ENCODE measurements at places on chromosomes 5 and 9.
A peak's percentile ranks its signal among the peaks of the same experiment; 100 is the strongest.

DNA sequence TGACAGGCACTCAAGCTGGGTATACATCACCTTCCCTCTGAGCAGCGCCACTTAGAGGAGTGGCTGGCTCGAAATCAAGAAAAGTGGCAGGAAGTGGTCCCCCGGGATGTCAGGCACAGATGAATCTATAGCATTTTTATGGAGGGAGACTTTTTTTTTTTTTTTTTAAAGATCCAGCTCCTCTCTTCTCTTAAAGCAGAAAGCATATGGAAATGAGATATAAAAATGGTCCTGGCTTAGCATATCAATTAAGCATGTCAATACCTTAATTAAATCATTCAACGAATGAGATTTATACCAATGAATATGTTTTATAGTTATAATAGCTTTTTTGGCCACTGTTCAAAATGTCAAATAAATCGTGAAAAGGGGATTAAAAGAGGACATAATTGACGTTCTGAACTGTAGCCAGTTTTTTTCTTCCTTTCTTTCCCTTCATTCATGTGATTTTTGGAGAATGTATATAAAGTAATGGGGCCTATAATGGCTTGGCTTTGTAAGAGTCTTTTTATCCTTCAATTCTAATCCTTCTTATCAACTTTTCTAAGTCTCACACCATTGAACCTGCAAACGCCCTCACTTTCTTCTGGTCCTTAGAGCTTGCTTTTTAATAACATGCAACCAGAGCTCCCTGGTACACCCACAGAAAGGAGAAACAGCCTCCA, 319.2 kb upstream of the PANK3 start:
- no peak for DNase-seq

DNA sequence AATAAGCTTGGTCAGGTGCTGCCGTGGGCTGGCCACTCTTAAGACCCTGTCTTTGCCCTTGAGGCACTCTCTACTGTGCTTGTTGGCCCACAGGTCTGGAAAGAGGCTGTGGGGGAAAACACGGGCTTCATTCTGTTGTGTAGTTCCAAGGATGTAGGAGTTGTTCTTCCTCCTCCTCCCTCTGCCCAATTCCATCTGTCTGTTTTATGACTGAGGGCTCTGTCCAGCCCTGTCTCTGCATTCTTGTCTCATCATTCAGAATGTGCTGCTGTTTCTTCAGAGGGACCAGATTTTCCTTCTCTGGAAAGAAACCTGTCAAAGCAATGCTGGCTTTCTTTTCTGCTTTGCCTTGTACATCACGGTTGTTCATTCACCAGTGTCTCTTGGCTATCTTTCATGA, 84.1 kb downstream of the MAP1B start:
- DNase-seq, result peak; percentile 53

- DNase-seq, result no peak
These were observed 247.9 kb downstream of the TRPM3 start for GRCh38 chr9:70873506-70873905.

DNA sequence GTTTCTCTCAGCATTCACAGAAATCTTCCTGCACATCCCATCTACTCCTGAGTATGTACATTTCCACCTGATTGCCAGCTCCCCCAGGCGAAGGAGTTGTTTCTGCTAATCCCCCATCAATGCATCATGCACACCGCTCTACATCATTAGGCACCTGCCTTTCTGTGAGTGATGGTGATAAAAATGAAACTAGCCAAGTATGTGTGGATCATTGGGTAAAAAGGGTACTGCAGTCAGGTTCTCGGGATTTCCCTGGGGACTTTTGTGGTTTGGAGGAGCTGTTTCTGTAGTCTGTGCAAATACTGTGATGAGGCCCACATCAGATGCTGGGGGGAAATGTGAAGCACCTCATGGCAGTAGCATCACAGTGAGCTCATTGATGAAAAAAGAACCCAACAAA, 30.4 kb downstream of the CAMK4 start:
- DNase-seq, result no peak

GRCh38 chr5:97929383-97929782, 746.3 kb upstream of the RIOK2 start:
- DNase-seq, result peak; percentile 18
